ENCODE measurements at places on chromosomes 11 and 22. TPM values are rescaled to one million over a fixed set of nuclear protein-coding genes. Genes with fewer than 3 reads are reported as not detected.

DNA sequence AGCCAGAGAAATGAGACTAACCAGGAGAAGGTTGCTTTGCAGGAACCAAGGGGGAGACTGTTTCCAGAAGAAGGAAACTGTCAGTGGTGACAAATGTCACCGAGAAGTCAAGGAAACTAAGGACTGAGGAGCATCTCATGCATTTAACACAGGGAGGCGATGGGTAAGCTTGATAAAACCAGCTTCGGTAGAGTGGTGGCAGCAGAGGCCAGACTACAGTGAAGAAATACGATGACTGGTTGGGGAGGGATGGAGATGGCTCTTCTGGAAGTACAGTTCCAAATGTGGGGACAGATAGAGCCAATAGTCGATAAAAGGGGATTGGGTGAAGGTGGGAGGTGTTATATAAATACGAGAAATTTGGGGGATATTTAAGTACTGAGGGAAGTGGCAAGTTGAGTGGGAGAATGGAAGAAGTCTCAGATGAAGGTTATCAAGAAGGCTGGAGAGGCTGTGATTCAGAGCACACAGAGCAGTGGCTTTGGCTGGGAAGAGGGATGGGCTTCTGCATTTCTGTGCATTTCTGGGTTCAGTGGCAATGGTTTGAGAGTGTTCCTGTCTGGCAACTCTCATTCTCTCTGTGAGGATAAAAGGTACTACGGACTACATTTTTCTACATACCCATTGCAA is 29.2 kb downstream of the SC5D start:
- peak; percentile 61 for DNase-seq

- no peak for DNase-seq
Measured at GRCh38 chr11:8021920-8022319, 34.8 kb downstream of the EIF3F start.

OR52I2 gene
- total RNA-seq = not detected

DNA sequence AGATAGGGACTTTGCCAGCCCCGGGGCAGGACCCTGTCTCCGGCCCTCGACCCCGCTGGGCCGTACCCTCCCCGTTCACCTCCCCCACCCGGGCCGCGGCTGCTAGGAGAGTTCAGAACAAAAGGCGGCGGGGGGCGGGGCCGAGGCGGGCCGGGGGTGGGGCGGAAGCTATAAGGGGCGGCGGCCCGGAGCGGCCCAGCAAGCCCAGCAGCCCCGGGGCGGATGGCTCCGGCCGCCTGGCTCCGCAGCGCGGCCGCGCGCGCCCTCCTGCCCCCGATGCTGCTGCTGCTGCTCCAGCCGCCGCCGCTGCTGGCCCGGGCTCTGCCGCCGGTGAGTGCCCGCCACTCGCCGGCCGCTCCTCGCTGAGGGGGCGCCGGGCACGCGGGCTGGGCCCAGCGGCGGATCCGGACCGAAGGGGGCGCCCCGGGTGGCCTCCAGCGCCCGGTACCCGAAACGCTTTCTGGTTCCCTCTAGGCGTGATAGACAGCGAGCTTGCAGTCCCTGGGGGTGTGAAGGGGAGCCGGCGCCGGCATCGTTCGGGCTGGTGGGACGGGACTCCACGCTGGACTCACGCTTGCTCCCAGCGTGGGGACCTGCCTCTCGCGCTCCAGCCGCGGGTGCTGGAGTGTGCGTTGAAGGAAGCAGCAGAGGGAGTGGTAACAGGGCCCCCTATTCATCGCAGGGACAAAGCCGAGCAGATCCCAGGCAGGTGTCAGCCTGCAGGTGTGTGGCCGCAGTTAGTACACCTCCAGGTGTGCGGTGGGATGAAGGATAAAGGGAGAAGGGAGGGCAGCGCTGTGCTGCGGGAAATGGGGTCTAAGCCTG is at the start of gene MMP11:
MMP11 (plus strand) TSS at position 201 of the 825 bp plus-strand sequence; CDS start at position 223, 22 bp downstream.
- DNase-seq = peak; percentile 88

- DNase-seq = no peak
Measured at GRCh38 chr22:48104766-48105165, 1342.3 kb downstream of the TBC1D22A start.

DCHS1 gene
- total RNA-seq = 4.5 TPM

GRCh38 chr11:81602508-81602907 is 1131.2 kb downstream of the FAM181B start:
- no peak for DNase-seq

SAA4 gene
- total RNA-seq = not detected

GRCh38 chr22:22111267-22111751 is 128.7 kb upstream of the TOP3B start:
- no peak for DNase-seq

DNA sequence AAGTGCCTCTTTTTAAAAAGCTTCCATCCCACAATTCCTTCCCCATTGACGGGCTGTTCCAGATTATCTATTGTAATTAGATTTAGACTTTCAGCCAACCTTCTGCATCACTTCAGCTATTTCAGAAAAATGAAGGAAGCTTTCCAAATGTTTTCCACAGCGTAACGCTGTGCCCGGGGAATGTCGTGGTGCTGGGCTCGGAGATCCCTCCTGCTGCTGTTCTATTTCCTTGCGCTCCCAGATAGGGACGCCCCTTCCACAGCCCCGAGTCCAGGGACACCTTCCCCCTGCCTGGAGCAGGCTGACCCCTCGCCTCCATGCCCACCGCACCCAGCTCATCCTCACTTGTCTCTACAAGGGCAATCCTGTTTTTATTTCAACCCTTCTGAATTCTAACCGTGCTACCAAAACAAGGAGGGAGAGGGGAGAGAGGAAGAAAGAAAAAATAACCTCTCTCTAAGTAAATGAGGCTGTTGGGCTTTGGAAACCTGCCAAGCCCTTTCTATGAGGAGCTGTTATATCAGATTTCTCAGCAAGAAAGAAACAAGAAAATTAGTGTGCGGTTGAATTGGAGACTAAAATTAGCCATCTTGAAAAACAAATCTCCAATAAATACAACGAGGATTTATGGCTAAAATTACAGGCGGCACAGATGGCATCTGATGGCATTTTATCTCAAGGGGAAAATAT is 366.9 kb downstream of the BRD1 start:
- no peak for DNase-seq

TRIM49 gene
- total RNA-seq = not detected

RAB38 gene
- total RNA-seq = 10.1 TPM

GRCh38 chr22:29806196-29806595 is 31.9 kb downstream of the ASCC2 start:
- DNase-seq = no peak

DNA sequence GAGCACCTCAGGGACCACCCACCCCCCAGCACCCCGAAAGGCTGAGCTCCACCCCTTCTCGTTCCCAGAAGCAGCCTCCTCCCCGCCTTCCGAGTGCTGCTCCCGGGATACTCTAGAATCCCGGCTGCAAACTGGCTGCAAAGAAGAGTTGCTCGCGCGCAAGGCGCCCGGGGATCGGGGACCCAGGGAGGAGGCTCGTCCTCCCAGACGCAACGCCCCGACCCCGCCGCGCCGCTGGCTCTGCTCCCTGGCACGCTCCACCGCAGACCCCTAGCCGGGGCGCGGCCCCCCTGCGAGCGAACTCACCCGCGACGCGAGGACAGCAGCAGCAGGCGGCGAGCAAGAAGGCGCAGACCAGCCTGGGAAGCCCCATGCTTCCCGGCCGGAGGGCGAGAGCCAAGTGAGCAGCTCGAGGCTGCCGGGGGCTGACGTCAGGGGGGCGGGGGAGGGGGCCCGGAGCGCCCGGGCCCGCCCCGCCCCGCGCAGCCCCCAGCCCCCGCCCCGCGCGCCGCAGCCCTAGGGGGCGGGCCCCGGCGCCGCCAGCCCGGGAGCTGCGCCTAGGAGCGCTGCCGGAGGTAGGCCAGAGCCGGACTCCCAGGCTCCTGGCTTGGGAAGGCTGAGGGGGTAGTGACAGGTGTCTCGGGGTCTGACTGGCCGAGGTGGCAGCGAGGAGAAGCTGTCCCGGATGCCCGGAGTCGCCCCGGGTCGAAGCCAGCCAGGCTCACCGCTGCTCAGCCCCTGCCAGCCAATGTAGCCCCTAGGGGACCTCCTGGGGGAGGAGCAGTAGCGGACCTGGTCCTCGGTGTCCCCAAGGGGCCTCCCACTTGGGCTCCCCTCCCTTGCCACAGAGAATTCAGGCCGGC is at the start of gene MCAM:
MCAM (minus strand) TSS at position 402 of the 863 bp plus-strand sequence; CDS start at position 373, 29 bp downstream.
- DNase-seq = peak; percentile 81

NCF4 gene
- not detected for total RNA-seq

GRCh38 chr11:116499396-116500003 is 273.3 kb downstream of the BUD13 start:
- peak; percentile 95 for DNase-seq

SLCO2B1 gene
- total RNA-seq = 0.12 TPM

MYOD1 gene
- not detected for total RNA-seq

GRCh38 chr22:20549232-20549841 is 41.9 kb downstream of the MED15 start:
- DNase-seq = no peak

SCO2 gene
- total RNA-seq = 1.1 TPM

DNA sequence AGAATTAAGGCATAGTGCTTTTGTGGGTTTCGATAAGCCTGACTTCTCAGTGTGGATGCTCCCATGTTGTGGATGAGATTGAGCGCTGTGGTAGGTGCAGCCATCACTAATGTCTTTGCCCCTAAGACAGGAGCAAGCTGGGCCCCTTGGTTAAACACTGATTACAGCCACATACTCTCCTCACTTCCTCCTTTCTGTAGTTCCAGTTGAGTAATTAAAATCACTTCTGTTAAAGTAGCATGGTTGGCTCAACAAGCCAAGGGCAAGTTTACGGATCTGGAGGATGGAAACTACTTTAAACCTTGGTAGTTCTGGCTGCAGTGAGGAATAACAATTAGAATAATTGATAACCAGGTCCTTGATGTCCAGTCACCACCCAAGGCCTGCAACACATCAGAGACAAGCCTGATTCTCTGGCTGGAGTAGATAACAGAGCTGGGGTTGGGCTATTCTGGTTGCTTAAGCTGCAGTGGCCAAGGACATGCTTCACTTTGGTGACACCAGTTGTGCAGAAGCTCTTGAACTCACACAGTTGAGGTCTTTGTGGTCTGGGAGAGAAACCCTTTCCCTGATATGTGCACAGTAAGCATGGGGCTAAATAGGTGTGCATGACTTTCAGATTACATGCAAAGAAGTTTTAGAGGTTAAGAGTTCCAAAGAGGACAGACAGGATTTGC is 81.3 kb downstream of the KIRREL3 start:
- no peak for DNase-seq

GRCh38 chr11:79466411-79466810 is 25.6 kb upstream of the TENM4 start:
- no peak for DNase-seq

DNA sequence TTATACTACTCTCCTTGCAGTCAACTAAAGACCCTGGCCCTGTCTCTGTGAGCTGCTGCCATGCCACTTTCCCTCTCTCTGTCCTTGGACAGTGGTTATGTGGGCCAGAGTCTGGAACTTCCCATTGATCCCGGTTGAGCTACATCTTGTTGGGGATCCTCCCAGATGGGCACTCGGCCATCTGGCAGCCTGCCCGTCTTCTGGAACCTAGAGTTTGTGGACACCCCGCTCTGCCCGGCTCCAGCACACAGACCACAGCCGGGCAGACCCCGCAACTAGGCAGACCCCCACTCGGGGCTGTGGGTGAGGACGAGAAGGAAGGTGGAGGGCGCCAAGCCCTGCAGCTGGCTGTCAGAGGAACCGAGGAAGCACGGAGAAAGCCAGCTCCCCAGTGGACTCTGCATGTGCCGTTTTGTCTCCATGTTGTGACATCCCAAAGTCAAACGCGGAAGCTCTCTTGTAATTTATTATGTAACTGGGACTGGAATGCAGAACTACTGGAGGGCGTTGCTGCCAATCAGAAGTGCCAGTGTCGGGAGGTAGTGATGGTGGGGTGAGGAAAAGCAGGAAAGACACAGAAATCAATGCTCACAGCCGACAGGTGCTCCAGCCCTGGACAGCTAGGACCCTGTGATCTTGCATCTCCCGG is 207.7 kb downstream of the CEP164 start:
- no peak for DNase-seq

DNA sequence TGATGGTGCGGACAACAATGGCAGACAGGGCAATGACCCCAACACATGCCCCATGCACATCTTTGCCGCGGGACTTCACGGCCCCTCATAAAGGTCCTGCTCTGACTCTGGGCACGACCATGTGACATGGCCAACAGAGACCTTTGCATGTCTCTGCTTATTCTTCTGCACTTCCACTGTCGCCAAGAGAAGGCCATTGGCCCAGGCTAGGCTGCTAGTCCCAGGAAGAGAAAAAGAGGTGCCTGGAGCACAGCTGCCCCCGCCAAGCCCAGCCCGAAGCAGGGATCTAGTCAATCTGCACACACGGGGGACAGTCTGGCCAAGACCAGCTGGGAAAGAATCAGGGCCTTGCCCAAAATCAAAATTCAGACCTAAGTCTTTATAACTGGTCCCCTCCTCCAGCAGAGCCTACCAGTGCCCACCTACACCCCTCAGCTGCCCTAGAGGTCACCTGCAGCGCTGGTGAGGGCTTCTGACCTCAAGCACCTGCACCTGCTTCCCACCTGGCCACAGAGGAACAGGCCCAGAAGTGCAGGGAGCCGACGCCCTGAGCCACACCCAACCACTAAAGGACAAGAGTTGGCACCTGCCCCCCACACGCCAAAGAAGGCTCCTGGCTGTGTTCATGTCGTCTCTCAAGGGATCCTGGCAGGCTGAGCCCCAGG is 8.1 kb downstream of the SULT4A1 start:
- no peak for DNase-seq

- no peak for DNase-seq
Measured at GRCh38 chr11:75813124-75813523, 1.9 kb upstream of the UVRAG start.

- DNase-seq = peak; percentile 94
Measured at GRCh38 chr22:43088984-43089717, at the start of gene TTLL1. TTLL1 (minus strand) TSS chr22:43089391; CDS start chr22:43075586, 13,805 bp downstream.

MMP1 gene
- total RNA-seq = not detected

RASD2 gene
- total RNA-seq = 0.19 TPM

GRCh38 chr11:60263402-60263801 is 17.1 kb upstream of the MS4A4A start:
- DNase-seq = no peak

DNA sequence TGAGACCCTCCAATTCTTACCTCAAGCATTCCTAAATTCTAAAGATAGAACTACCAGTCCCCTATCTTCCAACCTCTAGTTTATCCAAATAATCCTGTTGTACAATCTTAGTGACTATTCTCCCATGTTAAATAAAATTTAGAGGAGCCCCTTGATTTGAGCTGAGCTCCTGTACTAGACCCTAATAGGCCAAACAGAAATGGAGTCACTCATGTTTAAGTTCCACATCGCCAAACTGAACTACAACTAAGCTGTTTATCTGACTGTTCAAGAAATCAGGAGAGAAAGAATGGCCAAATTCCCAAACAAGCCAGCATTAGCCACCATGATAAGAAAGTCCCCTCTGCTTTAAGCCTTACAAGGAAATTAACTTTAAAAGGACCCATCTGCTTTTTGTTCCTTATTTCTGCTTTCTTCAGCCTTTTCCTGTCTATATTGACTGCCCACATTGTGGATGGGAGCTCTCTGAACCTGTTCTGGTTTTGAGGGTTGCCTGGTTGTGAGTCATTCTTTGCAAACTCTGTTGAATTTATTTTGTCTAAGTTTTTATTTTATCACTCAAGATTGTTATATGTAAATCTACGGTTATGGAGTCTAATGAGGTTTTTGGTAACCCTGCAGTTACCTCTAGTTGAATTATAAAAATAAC is 90.4 kb downstream of the TTC28 start:
- DNase-seq = no peak
